ENCODE measurements at places on chromosomes 3 and 15.

GRCh38 chr15:39411102-39411989 is 169.5 kb upstream of the THBS1 start:
- no peak for DNase-seq

DNA sequence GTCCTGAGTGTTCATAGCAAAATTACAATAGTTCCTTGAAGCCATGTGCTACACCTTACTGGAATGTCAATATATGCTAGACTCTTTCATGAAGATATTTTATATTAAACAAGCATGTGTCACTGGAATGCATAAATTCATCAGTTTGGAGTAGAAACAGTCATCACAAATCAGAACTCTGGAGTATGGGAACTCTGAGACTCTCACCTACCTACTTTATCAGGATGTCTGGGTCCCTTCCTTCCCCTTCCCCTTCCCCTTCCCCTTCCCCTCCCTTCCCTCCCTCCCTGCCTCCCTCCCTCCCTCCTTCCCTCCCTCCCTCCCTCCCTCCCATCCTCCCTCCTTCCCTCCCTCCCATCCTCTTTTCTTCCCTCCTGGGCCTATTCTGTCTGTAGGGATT is 144.7 kb upstream of the PEX5L start:
- no peak for DNase-seq

DNA sequence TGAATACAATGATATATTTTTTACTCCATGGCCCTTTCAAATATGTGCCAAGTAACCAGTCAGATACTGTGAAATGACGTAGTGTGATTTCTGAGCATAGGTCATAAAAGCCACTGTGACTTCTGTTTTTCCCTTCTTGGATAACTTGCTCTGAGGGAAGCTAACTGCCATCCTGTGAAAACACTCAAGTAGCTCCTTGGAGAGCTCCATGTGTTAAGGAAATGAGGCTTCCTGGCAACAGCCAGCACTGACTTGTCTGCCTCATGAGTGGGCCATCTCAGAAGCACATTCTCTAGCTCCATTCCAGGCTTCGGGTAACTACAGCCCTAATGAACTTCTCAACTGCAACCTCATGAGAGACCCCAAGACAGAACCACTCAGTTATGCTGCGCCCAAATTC is 9.5 kb upstream of the CCDC80 start:
- DNase-seq = no peak

- no peak for DNase-seq
Measured at GRCh38 chr3:74048699-74049098, 424.0 kb upstream of the PDZRN3 start.

DNA sequence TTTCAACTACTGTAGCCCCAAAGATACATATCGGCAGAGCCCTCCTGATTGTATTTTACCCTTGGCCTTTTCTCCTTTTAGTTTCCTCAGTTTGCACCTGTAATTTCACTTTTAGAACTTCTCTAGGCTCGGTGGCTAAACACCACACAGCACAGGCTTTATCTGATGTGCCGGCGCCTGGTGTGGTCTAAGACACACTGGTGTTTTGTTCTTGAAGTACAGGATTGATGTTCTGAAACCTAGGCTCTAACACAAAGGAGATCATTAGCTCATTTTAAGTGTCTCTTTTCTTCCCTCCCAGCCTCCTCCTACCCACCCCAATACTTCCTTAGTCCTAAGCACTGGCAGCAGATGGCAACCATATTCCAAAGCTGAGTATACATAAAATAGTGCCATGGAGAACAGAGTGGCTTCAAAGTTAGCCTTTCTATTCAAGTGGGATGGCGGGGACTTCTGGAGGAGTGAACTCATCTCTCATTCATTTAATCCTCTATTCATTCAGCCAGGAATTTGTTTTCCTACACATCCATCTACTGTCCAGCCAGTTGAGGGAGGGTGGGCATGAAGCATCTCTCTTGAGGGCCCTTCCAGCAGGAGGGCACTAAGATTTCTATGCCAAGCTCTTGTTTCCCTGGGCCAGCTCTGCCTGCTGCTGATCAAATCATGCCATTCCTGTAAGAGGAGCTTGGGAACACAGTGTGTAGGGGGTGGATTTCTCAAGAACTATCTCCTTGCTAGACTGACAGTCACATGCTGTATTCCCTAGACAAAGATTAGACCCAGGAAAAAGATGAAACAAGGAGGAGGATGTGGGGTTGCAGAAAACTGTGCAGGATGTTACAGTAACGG is 71.2 kb downstream of the TIGIT start:
- DNase-seq = no peak

GRCh38 chr15:68230157-68231100 is 901 bp upstream of the CLN6 start:
- DNase-seq = no peak

GRCh38 chr3:4820296-4821121 is 158.7 kb upstream of the BHLHE40 start:
- no peak for DNase-seq

GRCh38 chr3:40181182-40181581 is 128.3 kb upstream of the EIF1B start:
- no peak for DNase-seq

DNA sequence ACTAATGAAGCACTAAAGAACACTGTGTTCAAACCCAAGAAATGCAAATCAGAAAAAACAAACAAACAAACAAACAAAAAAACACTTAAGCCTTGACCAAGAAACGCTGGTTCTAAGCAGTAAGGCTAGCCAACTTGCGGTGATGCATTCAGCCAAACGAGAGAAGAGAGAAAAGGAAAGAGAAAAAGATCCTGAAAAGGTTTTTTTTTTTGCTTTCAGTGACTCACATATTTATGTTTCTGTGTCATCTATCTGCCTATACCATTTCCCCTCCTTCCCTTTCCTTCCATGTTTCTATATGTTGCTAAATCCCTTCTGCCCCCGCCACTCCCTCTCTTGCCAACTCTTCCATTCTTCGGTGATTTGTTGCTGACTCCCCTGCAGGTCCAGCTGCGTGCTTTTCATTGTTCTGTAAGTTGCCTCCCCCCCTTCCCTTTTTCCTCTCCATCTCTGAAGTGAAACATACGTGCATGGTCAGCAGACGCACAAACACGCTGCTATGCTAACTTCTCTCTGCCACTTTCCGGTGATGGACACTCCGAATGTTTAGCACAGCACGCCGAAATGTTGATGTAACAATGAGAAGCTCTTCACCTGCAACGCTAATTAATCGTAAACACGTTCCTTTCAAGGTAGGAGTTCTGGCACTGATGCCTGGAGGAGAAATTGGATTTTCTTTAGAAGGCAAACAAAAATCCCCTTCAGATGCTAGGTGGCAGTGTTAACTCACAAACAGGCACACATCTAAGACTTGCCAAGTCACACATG is 154.4 kb downstream of the TUSC7 start:
- no peak for DNase-seq

- no peak for DNase-seq
Measured at GRCh38 chr15:32722136-32722535, 4.3 kb downstream of the GREM1 start.

- no peak for DNase-seq
Measured at GRCh38 chr3:193774916-193775285, 181.9 kb downstream of the OPA1 start.

- DNase-seq = no peak
Measured at GRCh38 chr15:26864664-26865191, 2.1 kb upstream of the GABRA5 start.

GRCh38 chr15:60568301-60568742 is 89.4 kb upstream of the ICE2 start:
- DNase-seq = no peak

GRCh38 chr15:29631076-29632070 is 190.9 kb downstream of the TJP1 start:
- DNase-seq = no peak

DNA sequence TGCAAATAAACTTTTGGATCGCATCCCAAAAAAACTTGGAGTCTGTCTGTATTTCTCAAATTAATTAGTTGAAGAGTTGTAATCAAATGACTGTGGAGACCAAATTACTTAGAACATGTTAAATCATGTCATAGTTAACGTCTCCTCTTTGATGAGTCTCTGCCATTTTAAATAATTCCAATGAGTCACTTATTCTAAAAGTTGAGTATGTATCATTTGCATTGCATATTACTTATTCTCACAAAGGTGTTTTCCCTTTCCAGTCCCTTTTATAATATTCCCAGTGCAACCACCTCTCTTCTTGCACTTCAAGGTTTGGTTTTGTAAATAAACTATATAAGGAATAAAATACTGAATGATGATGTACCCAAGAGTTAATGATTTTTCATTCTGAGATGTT is 36.0 kb upstream of the MBNL1 start:
- DNase-seq = no peak

DNA sequence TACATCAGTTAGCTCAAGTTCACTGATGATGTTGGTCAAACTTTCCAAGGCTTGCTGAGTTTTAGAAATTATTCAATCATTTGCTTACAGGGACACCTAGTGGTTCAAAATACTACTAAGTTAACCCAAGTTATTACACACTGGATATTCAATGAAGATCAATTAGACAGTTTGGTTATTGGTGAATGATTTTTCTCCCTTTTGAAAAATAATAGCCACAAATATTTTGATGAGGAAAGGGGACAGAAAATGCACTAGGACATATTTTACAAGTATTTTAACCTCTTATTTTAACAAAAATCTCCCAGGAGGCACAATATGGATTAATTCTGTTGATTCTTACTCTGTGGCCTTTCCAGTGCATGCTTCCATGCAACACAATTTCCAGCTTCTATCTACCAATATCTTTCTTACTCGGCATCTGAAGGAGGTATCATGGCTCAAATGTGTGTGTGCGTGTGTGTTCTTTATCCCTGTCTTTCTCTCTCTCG is 20.1 kb upstream of the GOLGA6L2 start:
- no peak for DNase-seq

DNA sequence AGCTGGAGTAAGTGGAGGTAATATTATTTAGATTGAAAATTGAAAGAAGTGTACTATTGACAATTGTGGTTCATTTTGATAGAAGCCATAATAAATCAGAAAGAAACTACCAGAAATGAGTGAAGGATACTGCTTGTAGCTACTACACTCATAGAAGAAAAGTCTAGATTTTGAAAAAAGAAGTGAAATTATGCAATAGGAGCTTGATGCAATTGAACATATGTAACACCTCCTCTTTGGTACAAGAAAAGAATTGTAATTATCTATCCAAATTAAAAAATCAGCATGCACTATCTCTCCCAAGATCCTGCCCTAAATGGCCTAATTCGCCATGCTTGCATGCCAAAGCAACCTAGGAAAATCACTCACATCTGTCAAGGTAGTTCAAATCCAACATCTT is 51.1 kb upstream of the CD200R1L start:
- DNase-seq = no peak

- no peak for DNase-seq
Measured at GRCh38 chr3:57943525-57944495, 64.4 kb upstream of the FLNB start.

DNA sequence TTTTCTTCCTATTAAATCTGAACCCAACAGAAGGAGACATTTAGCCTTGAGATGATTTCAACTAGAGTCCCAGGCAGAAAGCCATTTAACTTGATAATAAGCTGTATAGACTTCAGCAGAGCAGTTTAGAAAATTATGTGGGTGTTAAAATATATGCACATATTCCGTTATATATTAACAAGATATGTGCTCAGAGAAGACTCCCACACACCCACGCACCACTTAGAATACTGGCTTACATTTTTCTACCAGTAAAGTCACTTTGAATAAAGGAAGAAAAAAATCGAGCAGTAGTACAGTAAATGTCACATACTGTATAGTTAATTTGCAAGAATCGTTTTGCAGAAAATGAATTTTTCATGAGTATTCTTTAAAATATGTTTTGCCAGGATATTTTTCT is 599.3 kb downstream of the FGF12 start:
- DNase-seq = no peak

DNA sequence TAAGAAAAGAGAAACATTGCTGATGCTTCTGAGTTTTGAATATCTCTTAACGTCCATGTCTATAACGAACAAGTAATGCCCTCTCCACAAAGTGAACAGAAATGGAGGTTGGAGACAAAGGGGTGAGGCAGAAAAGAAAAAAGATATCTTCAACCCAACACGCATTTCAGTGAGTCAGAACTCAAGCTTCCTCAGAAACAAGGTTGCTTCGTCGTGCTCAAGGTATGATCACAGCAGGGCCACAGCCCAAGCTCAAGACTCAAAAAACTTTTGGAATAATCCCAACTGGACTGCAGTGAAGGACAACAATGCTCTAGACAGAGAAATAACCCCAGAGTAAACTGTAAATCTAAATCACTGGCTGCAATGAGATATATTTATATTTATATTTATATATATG is 18.9 kb downstream of the WNT5A start:
- DNase-seq = no peak

DNA sequence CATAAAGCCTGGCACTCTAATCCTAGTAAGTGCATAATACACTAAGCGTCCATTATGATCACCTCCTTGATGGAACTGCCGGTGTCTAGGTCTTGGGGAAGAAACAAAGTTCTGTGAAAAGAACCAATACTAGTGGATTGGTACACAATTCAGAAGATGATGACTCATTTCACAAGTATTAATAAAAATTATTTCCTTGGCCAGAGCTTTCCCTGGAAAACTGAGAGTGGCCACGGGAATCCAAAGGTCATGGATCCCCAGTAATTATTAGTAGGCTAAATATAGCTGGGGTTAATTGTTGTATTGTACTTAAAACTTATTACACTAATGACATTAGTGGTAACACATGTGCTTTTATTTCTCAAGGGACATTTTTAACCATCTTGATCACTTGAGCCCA is 808.0 kb upstream of the NR2F2 start:
- DNase-seq = no peak

DNA sequence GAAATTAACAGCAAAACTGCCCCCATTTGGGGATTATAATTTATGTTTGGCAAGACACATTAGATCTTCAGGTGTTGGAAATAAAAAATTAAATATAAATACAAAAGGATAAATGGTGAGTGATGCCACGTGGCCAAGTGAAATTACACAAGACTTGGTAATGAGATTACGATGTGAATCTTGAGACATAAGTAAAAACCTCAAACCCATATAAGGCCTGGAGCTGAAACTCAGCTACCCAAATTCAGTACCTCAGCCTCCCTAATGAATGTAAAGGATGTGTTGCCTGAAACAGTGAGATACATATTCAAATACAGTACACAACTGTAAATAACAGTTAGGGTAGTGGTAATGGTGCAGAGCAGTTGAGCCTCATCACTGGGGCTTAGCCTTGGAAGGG is 1146.6 kb downstream of the OTOL1 start:
- DNase-seq = no peak

DNA sequence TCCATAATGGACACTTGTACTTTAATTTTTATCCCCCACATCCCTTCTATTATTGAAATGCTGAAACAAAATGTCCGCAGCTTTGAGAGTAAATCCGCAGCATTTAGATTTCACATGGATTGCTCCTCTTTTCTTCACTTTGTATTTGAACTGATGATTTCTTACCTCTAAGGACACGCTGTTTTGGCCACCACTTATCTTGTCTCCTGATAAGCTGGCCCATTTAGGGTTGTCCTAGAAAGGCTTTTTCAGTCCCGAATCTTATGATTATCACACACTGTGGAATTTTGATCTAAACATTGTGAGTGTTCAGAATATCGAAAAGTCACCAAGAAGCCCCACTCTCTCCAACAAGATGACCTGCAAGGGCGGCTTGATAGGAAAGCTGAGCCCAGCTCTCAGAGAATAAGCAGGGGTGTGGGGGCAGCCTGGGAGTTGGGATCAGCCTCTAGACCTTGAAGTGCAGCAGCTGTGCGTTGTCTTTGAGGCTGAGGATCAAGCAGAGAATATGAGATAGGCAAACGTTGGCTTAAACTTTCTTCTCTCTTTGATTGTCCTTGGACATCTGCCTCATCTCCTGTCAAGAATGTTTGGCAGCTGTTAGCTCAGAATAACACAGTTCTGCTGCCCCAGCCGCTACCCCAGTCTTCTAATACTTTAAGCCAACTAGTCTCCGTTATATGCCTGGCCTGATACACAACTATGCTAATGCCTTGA is 399.7 kb upstream of the NR2F2 start:
- no peak for DNase-seq

- no peak for DNase-seq
Measured at GRCh38 chr3:53775018-53775417, 71.2 kb downstream of the CHDH start.
